Stimulated activated CD8-positive, alpha-beta memory T cell treated with anti-CD3 and anti-CD28 coated beads, Interleukin-4, amount 100 ng/mL, for 1 hour (primary cell): ENCODE measurements at places on chromosomes 13 and 19.
A peak's percentile ranks its signal among the peaks of the same experiment; 100 is the strongest.

GRCh38 chr13:47306991-47307390, 410.1 kb upstream of the HTR2A start:
- no peak for DNase-seq

DNA sequence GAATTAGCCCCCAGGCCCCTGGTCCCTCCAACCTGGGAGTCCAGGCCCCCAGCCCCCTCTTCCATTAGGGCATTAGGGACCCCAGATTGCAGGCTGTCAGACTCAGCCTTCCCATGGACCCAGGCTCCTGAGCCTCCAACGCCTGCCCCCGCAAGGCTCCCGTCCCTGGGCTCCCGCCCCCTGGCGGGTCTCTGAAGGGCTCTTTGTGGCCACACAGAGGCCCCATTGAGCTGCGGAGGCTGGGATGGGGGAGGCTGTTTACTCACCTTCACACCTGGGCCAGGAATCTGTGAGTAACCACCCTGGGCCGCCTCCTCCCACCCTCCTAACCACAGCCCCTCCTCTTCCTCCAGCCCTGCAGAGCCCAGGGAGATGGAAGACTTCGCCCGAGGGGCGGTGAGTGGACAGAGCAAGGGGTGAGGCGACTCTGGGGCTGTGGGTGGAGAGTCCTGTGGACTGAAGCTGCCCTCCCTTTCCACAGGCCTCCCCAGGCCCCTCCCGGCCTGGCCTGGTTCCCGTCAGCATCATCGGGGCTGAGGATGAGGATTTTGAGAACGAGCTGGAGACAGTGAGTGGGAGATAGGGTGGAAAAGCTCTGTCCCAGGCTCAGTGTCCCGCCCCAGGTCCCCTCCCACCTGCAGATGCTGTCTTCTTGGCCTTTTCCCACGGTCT, 4.9 kb downstream of the ARHGEF1 start:
- DNase-seq = peak; percentile 83

DNA sequence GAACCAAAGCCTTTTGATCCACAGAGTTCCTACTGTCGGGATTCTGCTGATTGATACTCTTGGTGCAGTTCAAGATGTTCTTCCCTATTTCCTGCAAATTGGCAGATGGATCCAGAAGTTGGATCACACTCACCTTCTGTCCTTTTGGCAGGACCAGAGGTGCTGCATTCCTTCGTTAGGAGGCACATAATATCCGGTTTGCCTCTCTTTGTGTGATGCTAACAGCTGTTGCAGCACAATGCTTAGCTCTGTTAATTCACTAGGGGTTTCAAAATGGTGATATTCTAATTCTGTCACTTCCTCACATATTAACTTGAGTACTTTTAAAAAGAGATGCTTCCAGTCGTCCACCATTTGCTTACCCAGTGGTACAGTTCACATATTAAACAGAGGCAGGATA, 15.2 kb upstream of the CHST8 start:
- no peak for DNase-seq

GRCh38 chr19:18362934-18363542, 22.6 kb downstream of the PGPEP1 start:
- DNase-seq = no peak

DNA sequence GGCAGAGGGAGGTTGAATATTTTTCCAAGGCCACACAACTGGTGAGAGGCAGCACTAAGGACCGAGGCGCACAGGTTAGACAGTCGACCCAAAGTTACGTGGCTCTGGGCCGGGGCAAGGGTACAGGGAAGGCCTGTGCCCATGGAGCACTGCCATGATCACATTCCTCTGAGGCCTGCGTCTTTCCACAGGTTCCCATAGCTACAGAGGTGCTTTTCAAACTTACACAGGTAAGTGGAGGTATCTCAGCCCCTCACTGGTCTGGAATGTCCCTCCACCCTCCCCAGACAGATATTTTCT, 814 bp downstream of the ZNF211 start:
- no peak for DNase-seq

- no peak for DNase-seq
These were observed 82.2 kb downstream of the HS6ST3 start for GRCh38 chr13:96172066-96172465.

DNA sequence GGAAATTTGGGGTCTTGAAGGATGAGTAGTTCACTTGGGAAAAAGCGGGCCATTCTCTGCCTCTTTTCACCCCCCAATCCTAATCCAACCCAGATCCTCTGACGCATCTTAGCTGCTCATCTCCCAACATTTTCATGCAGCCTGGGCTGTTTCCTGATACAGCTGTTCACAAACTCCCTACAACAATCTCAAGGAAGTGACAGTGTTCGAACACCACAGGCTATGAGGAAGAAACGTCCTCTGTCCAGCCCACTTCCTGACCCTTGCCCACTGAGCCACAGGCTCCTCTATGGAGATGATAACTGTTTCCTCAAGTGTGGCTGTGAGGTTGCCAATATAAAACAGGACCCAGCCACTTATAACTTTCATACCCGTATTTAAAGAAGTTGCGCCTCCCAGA, 16.2 kb downstream of the LMTK3 start:
- DNase-seq = no peak

- no peak for DNase-seq
These were observed 315.6 kb downstream of the DLEU7 start for GRCh38 chr13:50527612-50528509.

- no peak for DNase-seq
These were observed 17.9 kb downstream of the PPP1R37 start for GRCh38 chr19:45110851-45111266.

- no peak for DNase-seq
These were observed 7.3 kb upstream of the RANBP3 start for GRCh38 chr19:5985098-5985783.

- DNase-seq = no peak
These were observed 1.4 kb upstream of the PLIN4 start for GRCh38 chr19:4519521-4520277.

- DNase-seq = no peak
These were observed 378 bp downstream of the TLE6 start for GRCh38 chr19:2977746-2978138.

DNA sequence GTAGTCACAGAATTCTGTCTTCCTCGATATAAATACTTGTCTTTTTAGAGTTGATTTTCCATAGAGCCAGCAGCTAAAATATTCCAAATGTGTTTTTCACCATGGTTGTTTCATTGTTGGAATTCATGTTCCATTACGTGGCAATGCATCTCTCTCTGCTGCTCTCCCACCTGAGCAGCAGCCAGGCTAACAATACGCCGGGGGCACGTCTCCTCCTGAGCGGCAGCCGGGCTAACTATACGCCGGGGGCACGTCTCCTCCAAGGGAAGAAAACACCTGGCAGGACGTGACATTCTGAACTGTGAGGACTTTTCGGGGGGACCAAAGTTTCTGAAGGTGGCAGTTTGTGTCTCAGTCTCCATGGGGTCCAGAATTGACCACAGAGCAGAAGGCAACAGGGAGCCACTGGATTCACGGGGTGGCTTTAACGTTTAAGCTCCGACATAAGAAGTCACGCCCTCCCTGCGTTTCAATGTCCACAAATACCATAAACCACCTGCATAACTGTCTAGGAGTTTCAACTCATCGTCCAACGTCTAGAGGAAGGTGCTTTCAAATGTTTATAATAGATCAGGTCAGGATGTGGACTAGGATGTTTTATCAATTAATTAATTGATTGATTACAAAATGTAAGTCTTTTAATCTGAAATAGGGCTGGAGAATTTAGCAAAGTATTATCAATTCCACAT, 15.1 kb downstream of the PLPP2 start:
- no peak for DNase-seq

- DNase-seq = no peak
These were observed 36.1 kb downstream of the CNMD start for GRCh38 chr13:52703482-52703881.
